KG1 (cell line): ENCODE measurements at places on chromosomes 1 and 21.

DNA sequence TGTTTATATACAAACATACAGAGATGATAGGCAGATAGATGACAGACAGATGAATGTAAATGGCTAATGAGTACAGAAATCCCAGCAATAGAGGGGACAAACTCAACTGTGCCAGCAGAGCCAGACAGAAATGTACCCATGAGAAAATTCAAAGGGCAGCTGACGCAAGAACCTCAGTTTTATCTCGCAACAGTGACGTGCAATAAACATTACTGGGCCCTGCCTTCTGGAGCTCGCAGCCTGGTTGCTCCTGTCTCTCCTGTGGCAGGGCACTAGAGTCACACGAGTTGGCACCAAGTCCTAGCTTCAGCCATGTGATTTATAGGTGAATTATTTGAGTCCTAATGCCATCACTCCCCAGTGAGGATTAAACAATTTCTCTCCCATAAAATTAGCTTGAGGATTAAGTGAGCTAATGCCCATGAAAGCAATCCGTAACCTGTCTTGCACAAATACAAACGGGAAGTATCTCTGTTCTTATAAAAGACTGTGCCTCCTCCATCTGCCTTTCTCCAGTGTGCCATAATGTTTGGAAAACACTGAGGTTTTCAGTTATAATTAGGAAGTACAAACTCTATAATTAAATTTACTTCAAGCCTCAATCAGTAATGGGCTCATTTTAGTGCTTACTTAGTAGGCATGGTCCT lies 50.7 kb downstream of the VAV3 start:
- no peak for DNase-seq

DNA sequence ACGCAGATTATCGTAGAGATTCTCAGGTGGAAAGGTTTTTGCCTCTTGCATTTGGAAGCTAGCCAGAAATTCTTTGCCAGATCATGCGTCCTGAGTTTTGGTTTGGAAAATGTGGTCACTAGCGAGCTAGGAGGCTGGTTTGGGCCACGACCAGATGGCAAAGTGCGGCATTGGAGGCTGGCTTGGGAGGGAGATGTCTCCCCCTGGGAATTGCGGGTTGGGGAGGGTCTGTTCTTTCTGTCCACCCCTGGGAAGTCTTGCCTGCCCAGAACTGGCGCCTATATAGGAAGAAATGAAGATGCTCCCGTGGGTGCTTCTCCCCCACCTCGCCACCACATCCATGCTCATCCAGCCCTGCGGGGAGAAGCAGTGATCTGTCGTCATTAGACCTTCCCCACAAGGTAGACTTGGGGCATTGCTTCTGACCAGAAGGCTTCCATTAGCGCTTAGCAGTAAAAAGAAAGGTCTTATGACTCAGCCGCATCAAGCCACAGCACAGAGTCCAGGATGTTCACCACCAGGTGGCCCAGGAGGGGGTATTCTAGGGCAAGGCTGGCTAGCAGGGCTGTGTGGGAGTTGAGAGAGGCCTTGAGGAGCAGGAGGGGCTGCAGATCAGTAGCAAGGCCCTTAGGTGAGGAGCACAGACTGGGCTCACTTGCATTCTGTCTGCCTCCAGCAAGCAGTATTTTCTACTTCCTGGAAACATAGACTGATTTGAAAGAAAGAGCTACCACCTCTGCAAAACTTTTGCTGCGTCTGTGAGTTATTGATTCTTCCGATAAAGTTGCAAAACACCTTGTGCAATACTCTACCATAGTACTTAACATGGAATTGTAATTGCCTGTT lies 1.5 kb upstream of the PTP4A2 start:
- DNase-seq = peak; percentile 81

- no peak for DNase-seq
Measured at GRCh38 chr1:24749886-24750285, 4.6 kb downstream of the CLIC4 start.

GRCh38 chr1:193432979-193433587 lies 246.7 kb upstream of the B3GALT2 start:
- no peak for DNase-seq

DNA sequence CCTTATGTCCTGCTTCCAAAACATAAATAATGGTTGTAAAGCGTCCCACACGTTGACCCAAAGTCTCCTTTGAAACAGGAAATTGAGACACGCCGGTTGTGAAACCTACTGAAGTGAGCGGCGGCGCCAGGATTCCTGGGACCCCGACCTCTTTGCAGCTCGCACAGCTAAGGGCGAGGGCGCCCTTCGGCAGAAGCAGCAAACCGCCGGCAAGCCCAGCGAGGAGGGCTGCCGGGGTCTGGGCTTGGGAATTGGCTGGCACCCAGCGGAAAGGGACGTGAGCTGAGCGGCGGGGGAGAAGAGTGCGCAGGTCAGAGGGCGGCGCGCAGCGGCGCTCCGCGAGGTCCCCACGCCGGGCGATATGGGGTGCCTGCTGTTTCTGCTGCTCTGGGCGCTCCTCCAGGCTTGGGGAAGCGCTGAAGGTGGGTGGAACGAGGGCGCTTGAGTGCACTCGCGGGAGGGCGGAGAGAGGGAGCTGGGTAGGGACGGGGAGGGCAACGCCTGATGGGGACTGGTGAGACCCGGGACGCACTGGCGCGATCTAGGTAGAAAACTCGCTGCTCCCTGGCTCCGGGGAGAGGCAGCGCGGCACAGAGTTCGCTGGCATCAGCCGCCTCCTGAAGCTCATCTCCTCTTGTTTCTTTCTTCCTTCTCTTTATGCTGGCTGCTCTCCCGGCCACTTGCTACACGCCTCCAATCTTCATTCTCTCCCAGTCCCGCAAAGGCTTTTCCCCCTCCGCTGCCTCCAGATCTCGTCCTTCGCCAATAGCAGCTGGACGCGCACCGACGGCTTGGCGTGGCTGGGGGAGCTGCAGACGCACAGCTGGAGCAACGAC lies at the start of gene CD1D:
Gene CD1D (plus strand): TSS at position 155 of the 836 bp plus-strand sequence. CDS start 207 bp downstream, at position 362.
- no peak for DNase-seq

DNA sequence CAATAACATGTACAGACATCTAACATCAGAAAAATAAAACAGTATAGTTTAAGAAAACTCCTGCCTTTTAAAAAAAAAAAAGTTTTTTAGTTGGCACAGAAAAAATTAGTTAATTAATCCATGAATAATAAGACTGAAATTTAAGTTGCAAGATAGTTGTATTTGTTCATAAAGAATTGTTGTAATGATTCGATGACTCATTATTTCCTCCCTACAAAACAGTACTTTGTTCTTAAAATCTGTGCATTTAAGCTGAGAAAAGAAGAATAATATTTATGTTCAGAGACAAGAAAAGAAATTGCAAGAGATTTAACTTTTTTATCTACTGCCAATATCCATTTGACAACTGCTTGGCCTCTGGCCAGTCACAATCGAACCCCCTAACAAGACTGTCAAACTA lies 894.7 kb downstream of the ADGRL2 start:
- no peak for DNase-seq

- DNase-seq = peak; percentile 60
Measured at GRCh38 chr1:89022167-89022959, at the start of gene GBP3. Gene GBP3, minus strand, starts transcription at chr1:89022866. Its CDS starts 2,145 bp downstream, at chr1:89020721.

- DNase-seq = no peak
Measured at GRCh38 chr1:58358346-58358745, 188.2 kb downstream of the OMA1 start.

DNA sequence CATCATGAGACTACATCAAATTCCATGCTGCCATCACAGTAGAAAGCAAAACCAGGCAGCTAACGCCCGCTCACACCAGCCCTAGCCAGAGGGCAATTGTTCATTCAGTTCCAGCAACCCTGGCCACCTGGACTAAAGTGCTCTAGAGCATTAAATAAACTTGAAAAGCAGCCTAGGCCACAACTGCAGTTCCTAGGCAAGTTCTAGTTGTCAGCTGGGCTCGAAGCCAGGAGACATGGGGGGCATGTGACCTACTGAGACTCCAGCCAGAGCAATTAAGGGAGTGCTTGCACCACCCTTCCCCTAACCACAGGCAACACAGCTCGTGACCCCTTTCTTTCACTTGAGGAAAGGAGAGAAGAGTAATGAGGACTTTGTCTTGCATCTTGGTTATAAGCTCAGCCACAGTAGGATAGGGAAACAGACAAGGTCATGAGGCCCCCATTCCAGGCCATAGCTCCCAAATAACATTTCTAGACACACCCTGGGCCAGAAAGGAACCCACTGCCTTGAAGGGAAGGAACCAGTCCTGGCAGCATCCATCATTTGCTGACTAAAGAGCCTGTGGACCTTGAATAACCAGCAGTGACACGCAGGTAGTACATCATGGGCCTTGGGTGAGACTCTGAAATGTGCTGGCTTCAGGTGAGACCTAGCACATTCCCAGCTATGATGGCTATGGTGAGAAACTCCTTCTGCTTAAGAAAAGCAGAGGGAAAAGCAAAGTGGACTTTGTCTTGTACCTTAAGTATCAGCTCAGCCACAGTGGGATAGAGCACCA lies 77.0 kb downstream of the ZZZ3 start:
- peak; percentile 24 for DNase-seq

DNA sequence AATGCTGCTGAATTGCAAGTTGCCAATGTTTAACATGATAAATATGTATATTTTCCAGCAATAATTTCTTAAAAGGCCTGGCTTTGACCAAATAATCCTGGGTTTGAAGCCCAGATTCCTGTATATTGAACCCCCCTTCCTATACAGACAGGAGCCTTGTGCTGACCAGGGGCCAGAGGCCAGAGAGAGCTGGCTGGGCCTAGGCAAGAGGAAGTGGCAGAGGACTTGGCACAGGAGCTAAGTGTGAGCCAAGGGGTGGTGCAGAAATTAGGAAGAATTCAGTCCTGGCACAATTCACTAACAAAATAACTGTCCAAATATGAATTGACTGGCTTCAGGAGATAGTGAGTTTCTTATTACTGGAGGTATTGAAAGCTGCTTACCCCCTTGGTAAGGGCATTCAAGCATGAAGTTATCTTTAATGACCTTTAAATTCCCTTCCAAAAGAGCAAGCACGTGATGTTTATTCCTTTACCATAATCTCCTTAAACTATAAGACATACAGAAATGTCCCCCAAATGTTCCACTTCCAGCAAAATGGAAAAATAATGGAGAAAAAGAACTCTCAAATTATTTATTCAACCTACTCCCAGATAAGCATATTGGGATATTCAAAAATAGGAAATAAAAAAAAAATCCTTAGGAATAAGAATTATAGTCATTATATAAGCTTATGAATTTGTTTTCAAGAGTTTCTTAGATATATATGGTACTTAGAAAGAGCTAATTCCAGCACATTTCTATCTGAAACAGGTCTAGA lies 26.6 kb downstream of the NIBAN1 start:
- DNase-seq = no peak

- no peak for DNase-seq
Measured at GRCh38 chr1:112743174-112744008, 28.3 kb upstream of the PPM1J start.

DNA sequence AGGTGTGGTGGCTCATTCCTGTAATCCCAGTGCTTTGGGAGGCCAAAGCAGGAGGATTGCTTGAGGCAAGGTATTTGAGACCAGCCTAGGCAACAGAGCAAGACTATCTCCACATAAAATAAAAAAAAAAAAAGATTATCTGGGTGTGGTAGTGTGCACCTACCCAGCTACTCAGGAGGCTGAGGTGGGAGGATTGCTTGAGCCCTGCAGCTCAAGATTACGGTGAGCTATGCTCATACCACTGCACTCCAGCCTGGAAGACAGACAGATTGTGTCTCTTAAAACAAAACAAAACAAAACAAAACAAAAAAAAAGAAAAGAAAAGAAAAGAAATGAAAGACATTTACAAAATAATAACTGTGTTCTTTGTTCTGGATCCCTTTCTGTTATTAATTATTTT lies 6.1 kb upstream of the TLCD4 start:
- no peak for DNase-seq

DNA sequence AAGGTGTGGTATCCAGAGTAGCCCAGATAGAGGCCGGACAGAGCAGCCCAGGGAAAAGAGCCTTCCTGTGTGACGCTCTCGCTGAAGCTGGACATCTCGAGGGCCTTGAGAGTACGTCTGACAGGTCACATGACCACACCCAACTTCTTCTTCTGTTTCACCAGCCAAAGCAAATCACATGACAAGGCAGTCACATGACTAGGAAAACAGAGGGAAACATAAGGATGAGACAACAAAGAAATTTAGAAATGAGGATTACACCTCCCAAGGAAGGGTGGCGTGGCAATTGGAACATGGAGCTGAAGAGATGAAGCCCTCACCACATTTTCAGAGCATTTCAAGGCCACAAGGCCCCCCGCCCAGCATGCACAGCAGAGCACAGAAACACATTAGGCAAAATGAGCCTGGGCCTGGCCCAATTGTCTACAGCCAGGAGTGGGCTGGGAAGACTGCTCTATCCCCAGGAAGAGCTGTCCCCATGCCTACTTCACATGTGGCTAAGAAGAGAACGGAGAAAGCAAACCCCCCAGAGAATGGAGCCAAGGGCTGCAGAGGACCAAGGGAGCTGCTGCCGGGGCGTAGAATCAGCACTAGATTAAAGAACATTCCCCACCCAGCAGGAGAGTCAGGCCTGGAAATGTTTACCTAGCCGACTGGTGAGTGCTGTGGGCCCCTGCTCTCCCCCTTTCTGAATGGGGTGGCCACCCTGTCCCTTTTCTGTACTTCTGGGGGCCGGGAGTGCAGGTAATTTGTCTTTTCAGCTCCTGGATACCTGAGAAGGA lies 305.1 kb downstream of the NPHP4 start:
- no peak for DNase-seq

- DNase-seq = no peak
Measured at GRCh38 chr1:2259668-2260402, 31.7 kb downstream of the SKI start.

- no peak for DNase-seq
Measured at GRCh38 chr1:206949208-206949607, 2.9 kb upstream of the PIGR start.

- DNase-seq = no peak
Measured at GRCh38 chr1:50667272-50667671, 244.0 kb upstream of the DMRTA2 start.

GRCh38 chr21:36203603-36203889 lies 46.9 kb downstream of the DOP1B start:
- no peak for DNase-seq

DNA sequence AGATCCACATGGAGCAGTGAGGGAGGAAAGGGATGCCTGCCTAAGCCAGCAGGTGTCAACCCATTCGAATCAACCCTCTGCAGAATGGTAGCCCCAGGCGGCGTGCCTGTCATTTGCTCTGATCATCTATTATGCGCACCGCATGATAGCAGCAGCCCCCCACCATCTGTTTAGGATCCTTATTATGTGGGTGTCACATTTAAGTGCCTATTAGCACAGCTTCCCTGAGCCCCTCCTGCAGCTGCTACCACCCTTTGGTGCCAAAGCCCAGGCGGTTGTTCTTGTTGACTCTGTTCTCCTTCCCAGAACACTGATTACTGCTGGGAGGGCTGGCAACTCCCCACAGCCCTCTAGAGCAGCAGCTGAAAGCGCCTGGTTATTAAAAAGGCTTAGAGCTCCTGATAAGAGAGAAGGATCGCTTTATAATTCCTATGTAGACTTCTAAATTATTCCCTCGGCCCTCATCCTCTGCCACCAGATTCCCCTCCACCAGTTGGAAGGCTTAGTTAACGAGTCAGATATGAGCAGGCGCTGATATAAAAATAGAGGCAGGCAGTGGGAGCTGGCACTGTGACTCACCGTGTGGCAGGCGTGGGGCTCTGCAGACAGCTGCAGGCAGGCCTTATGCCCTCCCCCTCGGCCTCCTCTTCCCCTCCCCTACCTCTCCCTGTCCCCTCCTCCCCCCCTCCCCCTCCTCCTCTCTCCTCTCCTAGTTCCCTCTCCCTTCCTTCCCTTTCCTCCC lies 23.0 kb downstream of the ACTA1 start:
- DNase-seq = no peak

GRCh38 chr1:222601257-222601656 lies 11.5 kb upstream of the TAF1A start:
- no peak for DNase-seq
